ENCODE measurements at places on chromosomes 1 and 21.
A peak's percentile ranks its signal among the peaks of the same experiment; 100 is the strongest.

- no peak for DNase-seq
Observed at GRCh38 chr1:170682169-170682568, 18.2 kb downstream of the PRRX1 start.

DNA sequence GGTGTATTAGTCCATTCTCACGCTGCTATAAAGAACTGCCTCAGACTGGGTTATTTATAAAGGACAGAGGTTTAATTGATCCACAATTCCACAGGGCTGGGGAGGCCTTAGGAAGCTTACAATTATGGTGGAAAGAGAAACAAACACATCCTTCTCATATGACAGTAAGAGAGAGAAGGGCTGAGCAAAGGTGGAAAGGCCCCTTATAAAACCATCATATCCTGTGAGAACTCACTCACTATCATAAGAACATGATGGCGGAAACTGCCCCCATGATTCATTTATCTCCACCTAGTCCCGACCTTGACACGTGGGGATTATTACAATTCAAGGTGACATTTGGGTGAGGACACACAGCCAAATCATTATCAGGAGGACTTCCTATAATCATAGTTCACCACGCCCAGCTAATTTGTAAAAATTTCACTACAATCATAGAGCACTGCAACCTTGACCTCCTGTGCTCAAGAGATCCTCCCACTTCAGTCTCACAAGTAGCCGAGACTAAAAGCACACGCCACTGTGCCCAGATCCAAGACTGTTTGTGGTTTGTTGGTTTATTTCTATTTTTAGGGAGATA, 164.9 kb downstream of the RERE start:
- peak; percentile 16 for DNase-seq

GRCh38 chr1:59004755-59005154, 220.9 kb upstream of the JUN start:
- no peak for DNase-seq

DNA sequence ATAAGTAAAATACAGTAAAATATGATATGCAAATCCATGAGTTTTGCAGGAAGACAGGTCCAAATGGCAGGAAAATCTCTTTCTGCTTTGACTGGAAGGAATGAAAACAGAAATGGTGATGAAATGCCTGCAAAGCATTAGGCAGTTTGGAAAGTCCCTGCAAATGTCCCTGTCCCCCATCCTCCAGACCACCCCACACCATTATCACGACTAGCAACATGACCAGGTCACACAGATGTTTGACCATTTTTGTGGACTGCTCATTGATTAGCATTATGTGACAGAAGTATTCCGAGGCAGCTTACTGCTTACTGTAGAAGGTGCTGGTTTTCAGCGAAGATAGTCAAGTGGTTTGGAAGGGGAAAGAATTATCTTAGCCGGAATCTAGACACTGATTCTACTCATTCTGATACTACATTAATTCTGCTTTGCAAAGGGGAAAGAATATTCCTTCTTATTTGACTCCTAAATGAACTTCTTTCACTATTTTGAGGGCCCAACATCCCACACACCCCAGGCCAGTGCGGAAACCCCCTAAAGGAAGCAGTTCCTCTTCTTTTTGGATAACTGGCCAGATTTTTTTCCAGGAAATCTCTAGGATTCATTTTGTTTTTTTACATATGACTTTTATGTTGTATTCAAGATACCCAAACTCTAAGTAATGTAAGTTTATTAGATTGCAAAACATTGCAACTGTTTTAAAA, 9.5 kb upstream of the CR2 start:
- no peak for DNase-seq

GRCh38 chr1:204203206-204203767, 7.0 kb upstream of the KISS1 start:
- DNase-seq = no peak

DNA sequence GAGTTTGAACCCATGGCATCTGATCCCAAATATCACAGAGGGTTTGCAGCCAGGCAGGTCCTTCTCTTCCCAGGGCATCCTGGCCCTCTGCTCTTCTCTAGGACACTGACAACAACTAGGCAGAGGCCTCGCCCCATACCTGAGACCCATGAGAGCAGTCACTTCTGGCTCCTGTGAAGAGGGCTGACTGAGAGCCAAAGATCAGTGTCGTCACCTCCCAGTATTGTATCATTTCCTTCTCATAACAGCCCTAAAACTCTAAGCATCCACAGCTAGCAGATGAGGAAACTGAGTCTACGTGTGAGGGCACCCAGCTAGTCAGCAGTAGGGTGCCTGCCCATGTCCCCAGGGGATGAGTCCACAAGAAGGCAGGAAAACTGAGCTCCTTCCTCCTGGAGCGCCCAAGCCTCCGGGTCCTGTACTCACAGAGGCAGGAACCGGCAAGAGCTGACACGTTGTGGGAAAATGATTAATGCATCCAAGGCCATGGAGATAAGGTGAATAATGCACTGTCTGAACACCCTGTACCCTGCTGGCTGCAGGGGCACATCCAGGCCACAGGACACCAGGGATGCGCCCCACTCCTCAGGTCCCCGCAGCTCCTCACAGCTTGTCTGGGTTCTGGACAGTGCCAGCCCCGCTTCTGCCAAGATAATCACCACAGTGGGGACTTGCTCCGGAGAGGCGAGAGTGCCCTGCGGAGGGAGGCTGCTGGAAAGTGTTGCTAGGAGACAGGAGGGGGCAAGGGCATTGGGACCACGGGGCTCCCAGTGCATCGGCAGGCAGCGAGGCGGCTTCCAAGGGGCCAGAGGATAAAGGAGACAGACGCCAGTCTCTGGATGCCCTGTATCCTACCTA, 340.0 kb downstream of the NPHP4 start:
- no peak for DNase-seq

DNA sequence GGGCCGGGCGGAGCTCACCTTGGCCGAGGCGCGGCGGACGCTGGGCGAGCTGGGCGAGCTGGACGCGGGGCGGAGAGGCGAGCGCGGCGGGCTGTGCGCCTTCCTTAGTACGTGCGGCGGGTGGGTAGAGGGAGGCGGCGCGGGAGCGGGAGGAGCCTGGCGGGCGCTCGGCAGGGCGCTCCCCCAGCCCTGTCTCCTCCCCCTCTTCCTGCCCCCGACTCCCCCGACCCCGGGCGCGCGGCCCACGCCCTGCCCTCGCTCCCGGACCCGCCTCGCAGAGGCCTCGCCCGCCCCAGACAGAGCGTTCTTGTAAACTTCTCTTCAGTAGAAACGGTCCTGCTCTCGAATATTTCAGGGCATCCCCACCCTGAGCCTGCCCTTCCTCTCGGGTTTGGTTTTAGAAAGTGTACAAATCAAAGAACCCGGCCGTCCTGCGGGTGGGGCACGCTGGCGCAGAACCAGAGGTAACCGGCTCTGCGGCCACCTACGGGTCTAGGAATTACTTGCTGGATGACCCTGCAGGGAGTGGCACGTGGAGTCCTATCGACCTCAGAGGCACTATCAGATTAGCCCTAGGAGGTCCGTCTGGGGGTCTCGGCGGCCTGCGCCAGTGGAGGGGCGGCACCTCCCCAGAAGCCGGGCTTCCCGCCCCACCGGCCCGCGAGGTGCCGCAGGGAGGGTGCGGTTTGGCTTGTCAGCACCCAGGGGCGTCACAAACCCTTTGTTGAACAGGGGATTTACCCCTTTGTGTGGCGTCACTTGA, at the start of gene S100A10:
Gene S100A10, minus strand, starts transcription at position 126 of the 763 bp plus-strand sequence. CDS start 7,629 bp downstream, outside the sequence.
- DNase-seq = peak; percentile 64

GRCh38 chr1:30700528-30701257, 22.7 kb downstream of the MATN1 start:
- DNase-seq = no peak

DNA sequence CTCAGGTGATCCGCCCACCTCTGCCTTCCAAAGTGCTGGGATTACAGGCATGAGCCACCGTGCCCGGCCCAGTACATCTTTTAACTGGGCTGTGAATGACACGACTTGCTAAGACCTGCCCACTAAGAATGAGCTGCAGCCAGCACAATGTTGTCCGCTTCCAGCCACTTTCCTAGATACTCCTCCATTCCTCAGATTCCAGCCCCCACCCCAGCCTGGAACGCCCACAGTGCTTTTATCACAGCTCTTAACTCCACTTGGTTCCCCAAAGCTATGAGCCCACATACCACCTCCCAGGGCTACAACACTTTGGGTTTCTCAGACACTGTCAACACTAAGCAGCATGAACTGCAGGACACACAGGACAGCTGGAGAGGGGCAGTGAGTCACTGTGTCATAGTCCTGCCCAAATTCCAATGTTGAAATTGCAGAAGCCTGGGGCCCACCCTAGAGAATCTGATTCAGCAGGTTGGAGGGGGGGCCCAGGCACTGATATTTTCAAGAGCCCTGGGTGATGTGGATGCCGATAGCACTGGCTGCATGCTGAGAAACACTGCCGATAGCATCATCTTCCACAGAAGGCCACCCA, 58.0 kb downstream of the ACBD3 start:
- DNase-seq = no peak

- DNase-seq = no peak
Observed at GRCh38 chr1:29269382-29269781, 33.1 kb downstream of the PTPRU start.

GRCh38 chr1:36667836-36668235, 185.1 kb upstream of the CSF3R start:
- no peak for DNase-seq

GRCh38 chr1:197439708-197440280, 171.7 kb downstream of the CRB1 start:
- DNase-seq = no peak

DNA sequence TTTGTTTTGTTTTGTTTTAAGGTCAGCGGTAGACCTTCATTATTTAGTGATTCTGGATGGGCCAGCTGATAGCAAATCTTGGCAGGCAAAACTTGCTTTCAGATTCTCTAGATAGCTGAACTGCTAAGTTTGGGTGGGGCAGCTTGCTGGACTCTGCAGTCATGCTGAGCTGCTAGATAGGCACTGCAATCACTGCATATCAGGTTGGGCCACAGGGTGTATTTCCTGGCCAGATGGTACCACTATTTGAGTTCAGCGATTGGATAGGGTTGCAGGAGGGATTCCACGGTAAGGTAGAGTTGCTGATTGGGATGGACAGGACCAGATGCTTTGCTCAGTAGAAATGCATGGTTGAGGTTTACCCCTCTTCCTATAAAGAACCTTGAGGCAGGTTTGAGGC, 579.3 kb upstream of the ADGRL4 start:
- no peak for DNase-seq

GRCh38 chr1:225458222-225458631, 30.4 kb upstream of the LBR start:
- no peak for DNase-seq

GRCh38 chr21:18940791-18941190, 537.2 kb upstream of the TMPRSS15 start:
- no peak for DNase-seq

- DNase-seq = peak; percentile 71
Observed at GRCh38 chr1:10733474-10734366, 62.7 kb downstream of the CASZ1 start.

DNA sequence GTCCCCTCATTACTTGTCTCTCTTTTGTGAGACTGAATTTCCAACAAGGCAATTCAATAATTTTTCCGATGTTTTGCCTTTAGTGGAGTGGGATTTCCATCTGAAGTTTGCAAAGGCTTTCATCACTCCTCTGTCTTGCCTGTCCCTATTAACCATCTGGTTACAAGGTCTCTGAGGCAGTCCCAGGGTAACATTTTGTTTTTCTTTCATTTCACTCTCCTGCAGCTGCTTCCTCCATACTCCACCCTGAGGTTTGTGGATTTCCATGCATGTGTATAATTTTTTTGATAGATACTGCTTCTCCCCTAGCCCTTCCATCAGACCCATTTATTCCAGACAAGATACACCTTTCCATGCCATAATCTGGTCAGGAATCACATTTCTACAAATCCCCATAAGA, 366.8 kb downstream of the PTBP2 start:
- DNase-seq = no peak

DNA sequence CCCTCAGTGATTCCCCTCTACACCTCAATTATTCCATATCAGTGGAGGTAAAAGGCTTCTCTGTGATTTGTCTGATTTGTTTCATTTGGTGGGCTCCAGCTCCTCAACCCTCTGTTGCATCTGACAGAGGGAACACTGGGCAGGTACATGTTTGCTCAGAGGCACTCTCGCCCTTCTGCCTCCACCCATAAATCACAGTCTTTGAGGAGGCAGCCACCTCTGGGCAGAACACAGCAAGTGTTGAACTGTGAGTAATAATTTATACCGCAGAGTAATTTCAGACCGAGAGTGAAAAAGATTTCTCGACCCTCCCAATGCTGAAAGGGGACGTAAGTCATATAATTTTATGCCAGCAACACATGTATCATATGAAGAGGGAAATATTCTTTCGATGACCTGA, 330.1 kb upstream of the PBX1 start:
- no peak for DNase-seq

DNA sequence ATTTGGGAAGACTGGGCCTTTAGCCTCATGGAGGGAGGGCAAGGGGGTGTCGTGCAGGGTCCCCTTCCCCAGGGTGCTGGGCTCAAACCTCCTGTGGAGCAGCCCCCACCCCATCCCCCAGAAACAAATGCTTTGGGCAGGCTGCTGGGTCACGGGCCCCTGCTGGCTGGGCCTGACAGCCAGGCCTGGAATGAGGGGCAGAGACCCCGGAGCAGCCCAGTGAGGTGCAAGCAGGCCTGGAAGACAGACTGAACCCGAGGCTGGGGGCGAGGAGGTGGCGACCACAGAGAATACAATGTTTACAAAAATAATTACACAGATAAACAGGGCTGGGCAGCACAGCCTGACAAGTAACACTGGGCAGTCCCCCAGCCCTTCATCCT, 5.3 kb downstream of the CCDC24 start:
- no peak for DNase-seq

- DNase-seq = no peak
Observed at GRCh38 chr1:111504097-111504496, 664 bp upstream of the ADORA3 start.

- no peak for DNase-seq
Observed at GRCh38 chr1:63124666-63125191, 197.6 kb upstream of the FOXD3 start.

GRCh38 chr1:210257698-210258529, 25.3 kb downstream of the SERTAD4 start:
- no peak for DNase-seq

GRCh38 chr1:24018611-24019580, 38.8 kb upstream of the SRSF10 start:
- no peak for DNase-seq

DNA sequence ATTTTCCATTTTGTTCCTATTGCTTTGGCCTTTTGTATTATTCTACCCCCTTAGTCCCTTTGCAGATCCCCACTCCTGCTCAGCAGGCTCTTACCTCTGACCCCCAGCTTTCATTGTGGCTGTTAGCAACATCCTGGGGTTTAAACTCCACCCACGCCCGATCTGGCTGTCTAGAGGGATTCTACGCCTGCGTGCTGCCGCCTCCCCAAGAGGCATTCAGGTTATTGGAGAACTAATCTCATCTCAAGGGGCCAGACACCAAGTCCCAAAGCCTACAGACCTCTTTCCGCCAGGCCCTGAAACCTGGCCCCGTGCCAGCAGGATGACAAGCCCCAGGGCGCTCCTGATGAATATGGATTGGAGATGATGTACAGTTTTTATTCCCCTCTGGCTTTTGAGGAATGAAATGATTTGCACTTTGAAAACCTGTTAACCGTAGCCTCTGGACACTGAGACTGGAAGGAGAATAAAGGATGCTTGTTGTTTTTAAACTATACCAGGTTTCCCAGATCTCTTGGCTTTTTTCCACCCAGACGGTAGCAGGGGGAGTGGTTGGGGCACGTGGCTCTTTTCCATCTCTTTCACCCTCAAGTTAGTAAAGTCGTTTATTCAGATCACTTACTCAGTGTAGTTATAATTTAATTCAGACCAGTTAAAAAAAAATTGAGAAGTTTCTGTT, 14.5 kb upstream of the IKBKE start:
- no peak for DNase-seq
